ENCODE measurements at places on chromosomes 4 and X.

GRCh38 chrX:138748480-138748879 is 37.0 kb upstream of the FGF13 start:
- DNase-seq: peak; percentile 14

DNA sequence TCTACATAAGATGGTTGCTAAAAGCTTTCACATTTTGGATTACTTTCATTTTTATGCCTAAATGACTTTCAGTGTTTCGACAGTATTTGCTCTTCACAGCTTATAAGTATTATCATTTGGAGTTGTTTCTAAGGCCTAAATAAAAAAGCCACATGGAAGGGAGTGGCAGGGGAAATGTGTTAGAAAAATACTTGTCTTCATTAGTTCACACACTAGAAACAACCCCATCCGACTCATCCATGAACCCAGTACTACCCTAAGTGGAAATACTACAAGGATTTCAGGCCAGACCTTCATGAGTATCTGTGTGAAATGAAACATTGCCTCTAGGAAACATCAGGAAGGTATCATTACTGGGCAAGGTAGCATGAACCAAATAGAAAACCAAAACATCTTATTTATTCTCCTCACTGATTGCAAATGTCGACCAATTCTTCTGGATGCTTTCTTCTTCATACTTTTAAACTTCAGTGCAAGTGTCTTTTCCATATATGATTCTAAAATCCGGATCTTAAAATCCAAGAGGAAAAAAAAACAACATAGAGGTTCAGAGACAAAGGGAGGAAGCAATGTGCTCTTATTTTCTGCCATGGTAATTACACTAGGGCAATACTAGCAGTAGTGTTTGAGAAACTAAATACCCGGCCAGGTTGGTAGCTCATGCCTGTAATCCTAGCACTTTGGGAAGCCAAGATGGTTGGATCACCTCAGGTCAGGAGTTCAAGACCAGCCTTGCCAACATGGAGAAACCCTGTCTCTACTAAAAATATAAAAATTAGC is 349.4 kb downstream of the ARHGAP24 start:
- no peak for DNase-seq

DNA sequence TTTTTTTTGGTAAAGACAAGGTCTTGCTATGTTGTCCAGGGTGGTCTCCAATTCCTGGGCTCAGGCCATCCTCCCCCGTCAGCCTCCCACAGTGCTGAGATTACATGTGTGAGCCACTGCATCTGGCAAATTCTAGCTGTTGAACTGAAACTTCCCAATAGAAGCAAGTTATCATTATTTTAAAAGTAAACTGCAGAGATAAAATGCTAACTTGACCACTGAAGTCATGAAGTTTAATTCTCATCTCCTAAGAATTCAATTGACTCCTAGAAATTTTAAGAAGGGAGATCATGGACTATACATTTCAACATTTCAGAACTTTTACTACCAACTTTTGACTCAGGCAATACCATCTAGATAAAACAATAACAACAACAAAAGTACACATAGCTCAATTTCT is 11.7 kb upstream of the EXOSC9 start:
- no peak for DNase-seq

GRCh38 chr4:3291411-3291968 is 1.3 kb upstream of the RGS12 start:
- no peak for DNase-seq
